Fibroblast of mammary gland (primary cell): ENCODE measurements at places on chromosomes 5 and 9.

GRCh38 chr5:150464554-150465012, 15.0 kb upstream of the RPS14 start:
- peak; percentile 61 for DNase-seq

DNA sequence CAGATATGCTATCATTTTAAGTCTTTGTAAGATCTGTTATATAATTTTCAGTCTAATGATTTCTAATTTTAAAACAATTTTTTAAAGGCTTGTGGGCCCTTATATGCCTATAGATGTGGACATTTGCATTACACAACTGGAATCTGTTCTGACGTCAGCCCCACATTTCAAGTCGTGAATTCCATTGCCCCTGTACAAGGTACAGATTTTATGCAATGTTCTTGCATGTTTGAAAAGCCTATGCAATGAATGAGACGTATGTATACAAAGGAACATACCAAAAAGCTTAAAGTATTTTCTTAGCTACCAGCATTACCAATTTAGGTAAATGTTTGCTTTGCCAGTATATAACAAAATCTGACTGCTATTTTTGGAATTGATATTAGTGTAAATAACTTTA, 77.2 kb downstream of the ITGA1 start:
- DNase-seq: no peak

DNA sequence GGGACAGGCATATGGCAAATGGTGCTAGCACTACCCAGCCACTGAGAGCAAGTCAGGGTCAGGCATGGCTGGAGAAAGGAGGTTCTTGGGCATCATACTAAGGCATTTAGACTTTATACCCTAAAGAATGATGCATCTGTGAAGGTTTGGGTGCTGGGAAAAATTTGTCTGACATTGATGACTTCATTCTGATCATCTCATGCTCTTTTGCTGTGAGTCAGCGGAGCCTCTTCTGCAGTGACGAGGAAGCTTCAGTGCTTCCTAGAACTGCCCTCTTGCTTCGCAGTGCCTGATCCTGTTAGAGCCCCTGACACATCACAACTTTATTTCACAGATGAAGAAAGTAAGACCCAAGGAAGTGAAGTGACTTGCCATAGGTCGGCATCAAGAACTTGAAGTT, 266.6 kb upstream of the GAS1 start:
- DNase-seq: peak; percentile 68

GRCh38 chr5:173680660-173681242, 64.3 kb upstream of the BOD1 start:
- DNase-seq: no peak

GRCh38 chr9:15944341-15944740, 391.5 kb downstream of the CCDC171 start:
- DNase-seq: no peak

- no peak for DNase-seq
These were observed 61.3 kb downstream of the MEGF9 start for GRCh38 chr9:120652934-120653333.

DNA sequence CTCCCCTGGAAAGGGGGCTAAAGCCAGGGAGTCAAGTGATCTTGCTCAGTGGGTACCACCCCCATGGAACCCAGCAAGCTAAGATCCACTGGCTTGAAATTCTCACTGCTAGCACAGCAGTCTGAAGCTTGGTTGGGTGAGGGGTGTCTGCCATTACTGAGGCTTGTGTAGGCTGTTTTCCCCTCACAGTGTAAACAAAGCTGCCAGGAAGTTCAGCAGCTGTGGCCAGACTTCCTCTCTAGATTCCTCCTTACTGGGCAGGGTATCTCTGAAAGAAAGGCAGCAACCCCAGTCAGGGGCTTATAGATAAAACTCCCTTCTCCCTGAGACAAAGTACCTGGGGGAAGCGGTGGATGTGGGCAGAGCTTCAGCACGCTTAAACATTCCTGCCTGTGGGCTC, 17.1 kb upstream of the EPB41L4A start:
- no peak for DNase-seq

DNA sequence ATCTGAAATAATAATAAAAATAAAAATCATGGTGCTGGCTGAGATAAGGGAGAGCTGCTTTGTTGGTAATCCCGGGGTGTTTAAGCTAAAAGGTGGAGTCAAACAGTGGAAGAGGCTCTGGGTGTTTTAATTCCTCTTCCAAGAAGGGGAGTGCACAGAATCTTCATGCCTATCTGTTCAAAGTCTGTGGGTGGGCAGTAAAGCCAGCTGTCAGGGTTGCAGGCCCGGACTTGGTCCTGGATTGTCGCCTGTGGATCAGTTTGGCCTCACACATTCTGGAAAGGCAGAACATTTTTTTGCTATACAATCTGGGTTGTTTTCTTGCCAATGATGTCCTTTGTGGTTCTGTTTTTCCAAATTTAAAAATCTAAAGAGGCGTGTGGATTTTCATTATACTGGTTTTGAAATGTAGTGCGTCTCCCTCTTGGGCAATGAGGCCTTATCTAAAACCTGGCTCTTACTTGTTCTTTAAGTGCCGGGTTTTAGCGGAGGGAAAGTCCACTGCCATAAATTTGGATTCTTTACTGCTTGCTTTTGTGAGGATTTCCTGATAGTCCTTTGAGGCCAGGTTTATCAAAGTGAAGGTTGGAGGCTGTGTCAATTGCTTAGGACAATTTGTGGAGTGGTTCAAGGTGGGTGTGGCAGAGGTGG, 5.8 kb downstream of the ANKDD1B start:
- DNase-seq: no peak

DNA sequence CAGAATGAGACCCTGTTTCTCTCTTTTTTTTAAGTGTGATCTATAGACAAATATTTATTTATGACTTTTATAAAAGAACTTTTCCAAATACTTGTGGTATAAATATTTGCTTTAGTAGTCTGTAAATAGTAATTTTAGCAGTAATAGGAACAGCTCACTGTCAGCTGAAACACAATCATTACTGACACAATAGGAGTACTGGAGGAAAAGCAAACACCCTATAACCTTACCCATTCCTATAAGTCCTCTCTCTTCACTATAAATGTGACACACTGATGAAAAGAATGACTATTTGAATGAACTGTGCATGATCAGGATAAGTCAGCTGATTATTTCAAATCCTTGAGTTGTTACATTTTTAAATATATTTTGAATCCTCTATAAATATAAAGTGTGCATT, 72.4 kb downstream of the CDH12 start:
- DNase-seq: no peak

- DNase-seq: no peak
These were observed 81.6 kb upstream of the HAND1 start for GRCh38 chr5:154559398-154560276.

GRCh38 chr9:99335280-99335679, 113.2 kb downstream of the SEC61B start:
- DNase-seq: no peak

- DNase-seq: no peak
These were observed 50.6 kb upstream of the CLK4 start for GRCh38 chr5:178677429-178677828.

DNA sequence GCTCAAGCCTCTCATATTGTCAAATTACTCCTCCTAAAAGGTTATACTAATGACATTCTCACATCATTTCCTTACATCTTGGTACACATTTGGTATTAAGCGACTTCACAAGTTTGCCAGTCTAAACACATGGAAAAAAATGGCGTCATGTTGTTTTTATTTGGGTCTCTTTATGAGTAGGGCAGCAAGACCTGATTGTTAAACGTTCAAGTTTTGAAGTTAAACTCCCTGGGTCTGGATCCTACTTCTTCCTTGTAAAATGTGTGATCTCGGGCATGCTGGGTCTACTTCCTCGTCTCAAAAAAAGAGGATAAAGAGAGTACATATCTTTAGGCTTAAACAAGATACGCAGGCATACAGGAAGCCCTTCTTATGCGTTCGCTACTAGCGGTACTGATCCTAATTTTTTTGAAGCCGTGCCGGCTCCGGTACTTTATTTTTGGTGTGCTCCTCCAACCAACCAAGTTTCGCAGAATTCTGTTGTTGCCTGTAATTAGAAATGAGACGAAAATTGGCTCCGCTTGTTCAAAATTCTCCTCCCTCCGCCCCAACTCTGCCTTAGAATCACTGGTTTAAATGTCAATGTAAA, 596 bp upstream of the CDC37L1 start:
- peak; percentile 47 for DNase-seq

GRCh38 chr5:154995679-154996078, 17.9 kb upstream of the KIF4B start:
- DNase-seq: no peak

- no peak for DNase-seq
These were observed 14.6 kb downstream of the CPEB4 start for GRCh38 chr5:173902743-173903142.

- DNase-seq: no peak
These were observed 222.9 kb upstream of the ANKRD55 start for GRCh38 chr5:56456002-56456401.

DNA sequence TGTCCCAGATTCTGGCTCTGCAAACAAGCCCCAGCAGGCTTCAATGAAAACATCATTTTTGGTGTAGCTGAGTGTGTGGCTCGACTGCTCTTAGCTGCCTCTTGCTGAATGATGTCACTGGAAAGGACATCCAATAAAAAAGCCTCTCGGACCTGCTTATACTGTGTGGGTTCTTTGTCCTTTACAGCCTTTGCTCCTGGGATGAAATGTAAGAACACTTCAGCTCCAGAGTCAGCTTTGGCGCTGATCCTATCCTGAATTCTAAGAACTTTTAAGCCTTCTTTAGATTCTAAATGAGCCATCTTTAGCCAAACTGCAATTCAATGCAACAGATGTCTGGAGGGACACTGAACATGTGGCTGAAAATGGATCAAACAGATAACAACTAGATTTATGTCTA, 404.6 kb upstream of the C9orf72 start:
- DNase-seq: no peak

DNA sequence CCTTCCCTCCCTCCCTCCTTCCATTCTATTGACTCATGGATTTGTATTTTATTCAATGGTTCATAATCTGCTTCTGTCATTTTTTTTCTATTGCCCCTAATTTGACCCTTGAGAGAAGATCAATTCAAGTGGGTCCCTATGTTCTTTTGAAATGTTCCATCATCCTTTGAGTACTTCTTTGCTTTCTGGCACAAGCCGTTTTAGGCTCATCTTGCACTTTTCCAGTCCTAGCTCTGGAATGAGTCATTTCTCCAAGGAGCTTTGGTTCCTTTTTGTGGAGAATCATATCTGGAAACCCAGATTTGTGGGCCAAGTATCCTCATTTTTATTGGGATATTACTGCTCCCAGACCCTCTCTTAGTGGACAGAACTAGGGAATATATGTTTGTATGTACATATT, 126.8 kb upstream of the PTPN3 start:
- peak; percentile 48 for DNase-seq

GRCh38 chr5:86542532-86542931, 75.2 kb upstream of the COX7C start:
- no peak for DNase-seq

GRCh38 chr9:91214086-91214485, 147.6 kb downstream of the AUH start:
- DNase-seq: peak; percentile 30

DNA sequence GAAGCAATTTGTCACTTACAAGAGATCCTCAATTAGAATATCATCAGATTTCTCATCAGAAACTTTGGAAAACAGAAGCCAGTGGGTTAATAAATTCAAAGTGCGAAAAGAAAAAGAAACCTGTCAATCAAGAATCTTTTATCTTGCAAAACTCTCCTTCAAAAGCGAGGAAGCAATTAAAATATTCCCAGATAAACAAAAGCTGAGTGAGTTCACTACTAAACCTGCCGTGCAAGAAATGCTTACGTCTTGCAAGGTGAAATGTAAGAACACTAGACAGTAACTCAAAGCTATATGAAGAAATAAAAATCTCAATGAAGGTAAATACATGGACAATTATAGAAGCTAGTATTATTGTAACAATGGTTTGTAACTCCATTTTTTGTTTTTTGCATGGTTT, 62.8 kb upstream of the IL33 start:
- DNase-seq: no peak

- no peak for DNase-seq
These were observed 28.2 kb downstream of the FAM163B start for GRCh38 chr9:133581011-133581410.

- peak; percentile 84 for DNase-seq
These were observed 68.4 kb downstream of the COL27A1 start for GRCh38 chr9:114223564-114224246.

DNA sequence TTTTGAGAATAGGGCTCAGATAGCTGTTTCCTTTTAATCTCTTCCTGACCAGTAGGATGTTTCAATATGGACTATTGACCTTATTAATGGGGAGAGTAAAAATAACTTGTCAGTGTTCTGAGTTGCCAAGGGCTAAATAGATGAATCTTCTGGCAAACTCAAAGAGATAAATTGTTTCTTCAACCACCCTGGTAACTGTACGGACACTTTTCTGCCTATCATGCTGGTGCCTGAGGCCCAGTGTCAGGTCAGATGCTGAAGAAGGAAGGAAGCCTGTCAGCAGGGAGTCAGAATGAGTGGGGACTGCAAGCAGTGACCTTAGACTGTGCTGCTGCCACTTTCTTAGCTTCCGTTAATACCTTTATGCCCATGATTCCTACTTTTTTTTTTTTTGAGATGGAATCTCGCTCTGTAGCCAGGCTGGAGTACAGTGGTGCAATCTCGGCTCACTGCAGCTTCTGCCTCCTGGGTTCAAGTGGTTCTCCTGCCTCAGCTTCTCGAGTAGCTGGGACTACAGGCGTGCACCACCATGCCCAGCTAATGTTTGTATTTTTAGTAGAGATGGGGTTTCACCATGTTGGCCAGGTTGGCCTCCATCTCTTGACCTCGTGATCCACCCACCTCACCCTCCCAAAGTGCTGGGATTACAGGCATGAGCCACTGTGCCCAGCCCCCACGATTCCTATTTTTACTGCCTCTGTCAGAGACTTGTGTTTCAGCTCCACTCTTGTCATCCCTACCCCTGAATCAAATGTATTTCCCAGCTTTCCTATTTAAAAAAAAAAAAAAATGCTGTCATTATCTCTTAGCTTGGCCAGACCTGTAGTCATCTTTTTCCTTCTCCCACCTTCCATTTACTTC, 33.7 kb downstream of the TGFBR1 start:
- no peak for DNase-seq

DNA sequence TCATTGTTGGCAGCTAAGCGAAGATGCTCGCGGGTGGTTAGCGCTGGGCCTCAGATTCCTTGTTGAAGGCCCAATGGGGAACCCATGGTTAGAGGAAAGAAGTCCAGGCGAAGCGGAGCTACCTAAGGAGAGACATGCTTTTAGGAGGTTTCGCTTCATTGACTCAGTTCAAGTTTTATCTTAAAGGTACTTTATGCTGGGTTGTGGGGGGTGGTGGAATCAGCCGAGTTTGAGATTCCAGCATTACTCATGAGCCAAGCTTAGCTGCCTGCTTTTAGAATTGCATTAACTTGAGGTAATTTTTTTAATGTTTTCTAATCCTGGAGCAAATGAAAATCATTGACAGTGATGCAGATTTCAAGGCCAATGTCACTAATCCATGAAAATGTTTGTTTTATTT, 16.1 kb downstream of the MEGF10 start:
- DNase-seq: no peak

DNA sequence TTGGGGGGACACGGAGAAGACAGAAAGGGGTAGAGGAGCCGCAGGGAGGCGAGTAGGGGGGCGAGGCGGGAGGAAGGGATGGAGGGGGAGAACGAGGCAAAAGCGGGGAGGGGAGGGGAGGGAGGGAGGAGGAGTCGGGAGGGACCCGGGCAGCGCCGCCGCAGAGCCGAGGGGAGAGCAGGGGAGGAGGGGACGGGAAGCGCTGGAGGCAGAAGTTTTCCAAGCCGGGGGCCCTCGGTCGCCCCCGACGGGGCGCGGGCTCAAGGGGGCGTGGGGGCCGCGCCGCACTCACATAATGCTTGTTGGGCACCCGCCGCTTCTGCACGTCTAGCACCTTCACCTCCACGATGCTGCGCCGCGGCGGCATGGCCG, 353 bp downstream of the SH3PXD2B start:
- DNase-seq: no peak
